Stimulated activated CD8-positive, alpha-beta memory T cell treated with anti-CD3 and anti-CD28 coated beads, Interleukin-2, amount 100 ng/mL, for 48 hours (primary cell): ENCODE measurements at places on chromosomes 7 and 10.
A peak's percentile ranks its signal among the peaks of the same experiment; 100 is the strongest.

DNA sequence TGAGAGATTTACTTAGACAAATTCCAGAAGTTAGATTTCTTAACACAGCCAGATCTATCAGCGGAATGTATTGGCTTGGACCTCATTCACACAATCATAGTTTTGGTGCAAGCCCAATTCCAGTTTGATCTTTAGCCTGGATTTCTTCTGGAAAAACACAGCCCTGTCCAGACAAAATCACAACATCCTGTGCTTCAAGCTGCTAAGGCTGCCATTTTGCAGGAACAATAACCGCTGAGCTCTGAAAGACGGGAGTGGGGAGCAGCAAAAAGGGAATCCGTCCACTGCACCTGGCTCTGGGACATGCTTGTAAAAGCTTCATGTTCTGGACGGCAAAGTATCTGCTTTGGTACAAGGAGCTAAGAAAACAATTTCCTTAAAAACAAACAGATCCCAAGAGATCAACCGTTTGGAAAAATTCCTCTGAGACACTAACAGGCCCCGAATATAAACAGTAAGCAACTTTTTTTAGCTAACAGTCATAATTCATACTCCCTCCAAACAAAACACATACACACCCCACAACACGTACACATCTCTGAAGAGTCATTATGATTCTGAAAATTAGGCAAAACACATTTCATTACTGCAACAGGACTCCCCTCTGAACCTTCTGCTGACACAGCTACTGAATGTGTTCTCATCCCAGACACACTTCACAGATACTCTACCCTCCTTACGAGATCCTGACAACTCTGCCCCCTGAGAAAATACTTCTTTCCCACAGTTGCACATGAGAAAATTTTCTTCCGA is 32.4 kb downstream of the ITIH5 start:
- DNase-seq = no peak

GRCh38 chr7:47325337-47325736 is 256.6 kb downstream of the TNS3 start:
- DNase-seq = no peak

GRCh38 chr10:2212244-2212834 is 475.0 kb upstream of the ADARB2 start:
- DNase-seq = no peak

GRCh38 chr7:97011536-97012364 is 6.4 kb downstream of the DLX6 start:
- DNase-seq = no peak

GRCh38 chr10:79252450-79252849 is 94.8 kb upstream of the PPIF start:
- DNase-seq = no peak

DNA sequence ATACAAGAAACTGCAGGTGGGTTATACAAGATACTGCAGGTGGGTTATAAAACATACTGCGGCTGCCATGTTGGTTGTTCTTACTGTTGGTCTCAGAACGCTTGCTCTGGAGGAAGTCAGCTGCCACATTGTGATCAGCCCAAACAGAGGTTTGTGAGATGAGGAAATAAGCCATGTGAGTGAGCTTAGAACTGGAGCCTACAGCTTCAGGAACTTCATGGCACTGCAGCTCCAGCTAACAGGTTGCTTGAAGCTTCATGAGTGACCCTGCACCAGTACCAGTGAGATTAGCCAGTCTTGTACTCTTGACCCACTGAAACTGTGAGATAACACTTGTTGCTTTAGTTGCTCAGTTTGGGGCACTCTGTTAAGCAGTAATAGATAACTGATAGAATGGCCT is 74.5 kb upstream of the PRKCQ start:
- no peak for DNase-seq

DNA sequence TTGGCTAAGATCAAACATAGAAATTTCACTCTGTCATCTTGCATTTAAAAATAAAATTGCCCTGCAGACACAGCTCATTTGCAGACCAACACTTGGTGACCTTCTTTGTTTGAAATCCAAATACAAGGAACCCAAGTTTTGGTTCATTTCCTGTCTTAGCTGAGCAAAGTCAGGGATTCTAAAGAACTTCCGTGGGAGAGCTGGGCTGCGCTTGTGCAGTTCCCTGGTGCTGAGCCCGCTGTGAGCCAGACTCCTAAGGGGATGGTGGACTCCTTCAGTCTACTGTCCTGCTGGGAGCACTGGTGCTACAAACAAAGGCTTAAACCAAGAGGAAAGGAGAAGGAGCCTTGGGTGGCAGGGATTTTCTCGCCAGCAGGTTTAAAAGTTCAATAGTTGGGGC is 60.0 kb downstream of the MYOF start:
- no peak for DNase-seq

- DNase-seq = no peak
Measured at GRCh38 chr10:113135025-113135424, 185.0 kb downstream of the TCF7L2 start.

- no peak for DNase-seq
Measured at GRCh38 chr7:5265320-5266190, 17.2 kb upstream of the SLC29A4 start.

DNA sequence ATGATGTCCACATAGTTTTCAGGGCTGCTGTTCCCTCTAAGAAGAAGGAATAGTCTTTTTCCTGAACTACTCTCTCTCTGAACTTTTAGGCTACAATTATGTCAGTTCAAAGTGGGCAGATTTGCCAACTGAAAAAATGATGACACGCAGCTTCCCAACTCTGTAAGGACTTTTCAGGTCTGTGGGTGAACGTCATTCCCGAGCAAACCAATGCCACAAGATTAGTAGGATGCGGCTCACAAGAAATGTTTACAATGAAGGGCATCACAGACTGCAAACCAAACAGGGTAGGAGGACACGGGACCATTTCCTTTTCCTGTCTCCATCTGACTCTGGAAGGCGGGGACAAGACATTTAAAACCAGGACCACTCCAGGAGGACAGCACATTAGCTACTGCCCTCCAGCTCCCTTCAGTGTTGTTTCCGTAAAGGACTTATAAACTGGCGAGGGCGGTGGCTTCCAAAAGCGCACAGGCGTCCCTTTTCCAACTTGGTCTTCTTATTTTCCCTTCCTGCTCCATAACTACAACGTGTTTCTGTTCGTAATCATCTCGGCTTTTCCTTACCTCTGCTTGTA is 539 bp upstream of the MKLN1 start:
- DNase-seq = no peak

DNA sequence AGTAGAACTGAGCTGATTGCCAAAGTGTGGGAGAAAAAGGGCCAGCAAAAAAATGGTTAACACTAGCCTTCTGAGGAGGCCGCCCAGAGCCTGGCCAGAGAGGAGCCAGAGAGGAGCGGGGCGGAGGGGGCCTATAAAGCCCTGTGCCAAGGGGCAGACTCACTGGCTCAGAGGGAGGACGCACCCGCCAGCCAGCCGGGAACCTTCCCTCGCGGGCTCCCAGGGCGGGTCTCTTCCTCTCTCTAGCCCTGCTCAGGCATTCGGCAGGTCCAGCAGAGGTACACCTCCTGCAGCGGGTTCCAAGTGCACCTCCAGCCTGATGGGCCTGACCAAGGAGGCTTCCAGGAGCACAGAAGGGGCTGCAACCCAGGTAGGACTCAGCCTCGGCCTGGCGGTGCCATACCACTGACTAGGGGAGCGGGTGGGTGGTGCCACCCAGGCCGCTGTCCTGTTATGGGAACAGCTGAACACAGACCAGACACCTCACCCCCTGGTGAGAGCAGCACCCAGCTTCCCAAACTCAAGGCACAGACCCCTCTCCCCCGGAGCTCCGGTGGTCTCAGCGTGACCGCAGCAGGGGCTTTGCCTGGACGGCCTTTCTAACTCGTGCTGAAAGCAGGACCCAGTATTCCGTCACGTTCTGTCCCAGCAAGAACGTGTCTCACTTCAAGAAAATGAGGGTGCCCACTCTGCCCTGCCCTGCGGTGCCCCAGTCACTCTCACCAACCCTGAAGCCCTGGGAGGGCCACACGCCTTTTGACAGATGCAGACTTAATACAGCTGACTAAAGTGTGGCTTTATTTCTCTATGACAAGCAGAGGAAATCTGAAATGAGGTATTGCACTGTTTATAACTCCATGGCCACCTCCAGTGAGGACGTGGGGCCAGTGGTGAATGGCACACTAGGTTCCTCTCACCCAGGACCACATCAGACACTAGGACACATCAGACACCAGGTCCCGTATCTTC is at the start of gene GPER1:
GPER1 (plus strand) TSS at position 162 of the 969 bp plus-strand sequence. CDS start 3,616 bp downstream, outside the sequence.
- no peak for DNase-seq

GRCh38 chr10:33336582-33337325 is 2.3 kb upstream of the NRP1 start:
- DNase-seq = no peak

DNA sequence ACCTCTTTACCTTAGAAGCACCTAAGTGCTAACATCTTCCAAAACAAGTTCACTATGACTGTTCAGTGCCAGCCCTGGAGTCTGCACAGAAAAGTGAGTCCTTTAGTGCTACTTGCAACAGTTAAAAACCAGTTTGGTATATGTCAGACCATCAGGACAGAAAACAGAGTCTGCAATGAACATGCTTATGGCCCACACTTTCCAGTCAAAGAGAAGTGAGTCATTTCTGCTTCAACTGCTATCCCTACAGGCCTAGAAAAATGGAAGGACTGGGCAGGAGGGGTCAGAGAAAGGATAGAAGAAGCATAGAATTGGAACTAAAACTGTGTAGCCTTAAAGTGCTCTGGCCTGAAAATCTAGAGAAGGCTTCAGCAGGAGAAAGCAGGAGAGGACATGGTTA is 108.0 kb downstream of the PDE1C start:
- DNase-seq = no peak

DNA sequence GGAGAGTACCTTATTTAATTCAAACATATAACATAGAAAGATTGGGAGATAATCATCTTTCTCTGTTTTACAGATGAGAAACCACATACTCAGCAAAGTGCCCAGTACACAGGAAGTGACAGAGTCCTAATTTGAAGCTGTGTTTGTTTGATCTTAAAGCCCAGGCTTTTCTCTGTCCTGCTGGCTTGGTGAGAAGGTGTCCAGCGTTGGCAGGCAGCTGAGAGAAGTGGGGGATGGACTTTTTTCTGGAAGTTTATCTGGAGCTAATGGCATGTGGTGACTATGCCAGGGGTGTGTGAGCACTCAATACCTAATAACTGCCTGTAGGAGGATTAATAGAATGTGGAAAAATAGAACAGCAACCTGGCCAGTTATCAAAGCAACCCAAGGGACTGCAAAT is 60.8 kb downstream of the NPSR1 start:
- no peak for DNase-seq

DNA sequence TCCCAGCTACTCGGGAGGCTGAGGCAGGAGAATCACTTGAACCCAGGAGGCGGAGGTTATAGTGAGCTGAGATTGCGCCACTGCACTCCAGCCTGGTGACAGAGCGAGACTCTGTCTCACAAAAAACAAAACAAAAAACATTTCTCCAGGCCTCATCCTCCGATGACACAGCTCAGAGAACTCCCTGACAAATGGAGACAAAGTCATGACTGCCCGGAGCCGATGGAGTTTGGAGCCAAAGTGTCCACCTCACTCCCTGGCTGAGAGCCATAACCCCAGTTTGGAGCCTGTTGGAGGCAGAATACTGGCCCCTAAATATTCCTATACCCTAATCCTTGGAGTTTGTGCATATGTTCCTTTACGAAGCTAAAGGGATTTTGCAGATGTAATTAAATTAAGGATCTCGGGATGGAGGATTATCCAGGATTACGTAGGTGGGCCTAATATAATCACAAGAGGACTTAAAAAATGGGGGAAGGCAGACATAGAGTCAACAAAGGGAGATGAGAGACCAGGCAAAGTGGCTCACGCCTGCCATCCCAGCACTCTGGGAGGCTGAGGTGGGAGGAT is 22.7 kb downstream of the SSC4D start:
- no peak for DNase-seq

GRCh38 chr7:24898691-24899090 is 81.3 kb downstream of the OSBPL3 start:
- DNase-seq = no peak

GRCh38 chr10:48194830-48195229 is 79.7 kb downstream of the FRMPD2 start:
- DNase-seq = no peak

DNA sequence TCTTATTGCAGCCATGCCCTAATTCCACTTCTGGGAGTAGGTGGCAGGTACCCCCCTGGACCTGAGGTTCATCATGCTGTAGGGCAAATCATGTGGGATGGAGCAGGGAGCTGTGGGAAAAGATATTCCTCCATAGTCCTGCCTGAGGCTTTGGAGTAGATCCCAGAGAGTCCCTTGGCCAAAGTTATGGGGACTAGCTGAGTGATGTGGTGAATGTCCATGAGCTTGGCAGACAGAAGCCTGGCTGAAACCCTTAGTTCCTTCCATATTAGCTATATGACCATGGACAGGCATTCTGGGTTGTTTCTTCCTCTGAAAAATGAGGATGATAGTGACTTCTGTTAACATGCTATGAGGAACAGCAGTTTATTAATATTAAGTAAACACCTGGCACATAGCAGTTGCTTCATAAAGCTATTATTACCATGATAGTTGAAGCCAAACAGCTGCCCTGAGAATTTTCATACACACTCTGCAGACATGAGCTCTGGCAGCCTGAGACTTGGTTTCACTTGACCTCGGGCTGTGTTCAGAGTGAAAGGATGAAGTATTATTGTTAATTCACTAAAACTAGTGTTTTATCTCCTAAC is 15.0 kb upstream of the IMPDH1 start:
- no peak for DNase-seq

DNA sequence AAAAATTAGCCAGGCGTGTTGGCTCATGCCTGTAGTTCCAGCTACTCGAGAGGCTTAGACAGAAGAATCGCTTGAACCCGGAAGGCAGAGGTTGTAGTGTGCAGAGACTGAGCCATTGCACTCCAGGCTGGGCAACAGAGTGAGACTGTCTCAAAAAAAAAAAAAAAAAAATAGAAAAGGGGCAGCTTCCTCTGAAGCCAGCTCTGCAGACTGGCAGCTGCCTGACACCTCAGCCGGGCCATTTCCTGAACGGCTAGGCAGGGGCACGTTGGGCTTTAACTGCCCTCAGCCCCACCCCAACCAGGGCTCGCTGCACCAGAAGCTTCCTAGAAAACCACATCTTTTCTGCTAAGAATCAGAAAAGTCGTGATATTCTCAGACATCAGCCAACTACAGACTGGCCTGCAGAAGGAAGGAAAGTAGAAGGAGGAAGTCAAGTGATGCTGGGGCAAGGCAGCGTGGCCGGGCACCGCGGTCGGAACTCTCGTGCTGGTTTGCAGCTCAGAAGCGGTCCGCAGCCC is 38.0 kb downstream of the PRKAG2 start:
- peak; percentile 15 for DNase-seq

DNA sequence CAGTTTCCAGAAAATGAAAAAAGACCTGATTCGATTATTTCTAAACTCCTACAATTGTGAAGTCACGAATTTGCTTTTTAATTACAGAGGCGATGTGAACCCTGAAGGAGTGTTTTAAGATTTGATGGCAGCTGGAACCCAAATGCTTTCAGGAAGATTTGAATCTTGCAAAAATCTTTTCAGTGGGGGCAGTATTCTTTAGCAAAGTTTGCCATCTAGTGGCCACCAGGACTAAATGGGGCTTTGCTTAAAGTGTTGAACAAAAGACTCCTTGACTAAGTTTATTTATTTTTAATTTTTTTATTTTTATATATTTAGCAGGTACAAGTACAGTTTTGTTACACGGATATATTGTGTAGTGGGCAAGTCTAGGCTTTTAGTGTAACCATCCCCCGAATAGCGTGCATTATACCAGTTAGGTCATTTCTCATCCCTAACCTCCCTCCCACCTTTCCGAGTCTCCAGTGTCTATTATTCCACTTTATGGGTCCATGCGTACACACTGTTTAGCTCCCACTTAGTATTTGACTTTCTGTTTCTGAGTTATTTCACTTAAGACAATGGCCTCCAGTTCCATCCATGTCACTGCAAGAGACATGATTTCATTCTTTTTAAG is 98.8 kb downstream of the CACNB2 start:
- DNase-seq = no peak

GRCh38 chr7:129652914-129653313 is 41.4 kb downstream of the NRF1 start:
- DNase-seq = no peak
